ENCODE measurements at places on chromosomes 3 and 15.

DNA sequence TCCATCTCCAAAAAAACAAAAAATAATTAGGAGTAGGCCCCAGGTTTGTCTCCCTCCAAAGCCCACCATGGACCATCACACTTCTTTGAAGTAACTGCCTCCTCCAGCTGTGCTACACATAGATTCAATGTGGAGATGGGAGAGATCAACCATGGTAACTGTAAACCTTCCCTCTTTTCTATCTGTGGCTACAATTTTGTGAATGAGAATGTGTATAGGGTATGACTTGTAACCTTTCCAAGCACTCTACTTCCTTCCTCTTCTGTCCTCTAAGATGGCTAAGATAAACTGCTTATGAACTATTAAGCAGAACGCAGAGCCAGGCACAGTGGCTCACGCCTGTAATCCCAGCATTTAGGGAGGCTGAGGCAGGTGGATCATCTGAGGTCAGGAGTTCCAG is 55.5 kb upstream of the ATP11B start:
- DNase-seq, result no peak

DNA sequence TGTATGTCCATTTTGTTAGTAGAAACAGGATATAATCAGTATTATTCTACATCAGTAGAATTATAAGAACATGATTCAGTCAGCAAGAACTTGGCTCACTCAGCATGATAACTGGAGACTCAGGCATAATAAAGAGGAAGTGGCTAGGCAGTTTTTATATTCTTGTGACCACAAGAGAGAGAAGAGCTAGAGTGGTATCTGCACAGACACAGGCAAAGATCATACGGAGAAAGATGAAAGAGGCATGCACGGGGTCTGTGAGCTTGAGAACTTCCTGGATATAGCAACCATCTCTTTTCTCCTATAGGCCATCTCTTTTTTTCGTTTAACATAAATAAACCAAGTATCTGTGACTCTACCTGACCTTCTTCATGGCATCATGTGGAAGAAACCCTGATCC is 46.8 kb downstream of the MYO5A start:
- DNase-seq, result no peak

GRCh38 chr15:48250640-48251076 is 44.6 kb downstream of the SLC12A1 start:
- no peak for DNase-seq

- no peak for DNase-seq
These were observed 33.3 kb upstream of the TBC1D23 start for GRCh38 chr3:100227511-100227921.

- no peak for DNase-seq
These were observed 116.1 kb downstream of the CHST2 start for GRCh38 chr3:143235614-143236204.

- no peak for DNase-seq
These were observed 64.8 kb upstream of the CLSTN2 start for GRCh38 chr3:139870000-139870675.

GRCh38 chr15:91909574-91909973 is 56.1 kb downstream of the SLCO3A1 start:
- no peak for DNase-seq

- DNase-seq, result no peak
These were observed 22.8 kb upstream of the SLC15A2 start for GRCh38 chr3:121871430-121871829.

DNA sequence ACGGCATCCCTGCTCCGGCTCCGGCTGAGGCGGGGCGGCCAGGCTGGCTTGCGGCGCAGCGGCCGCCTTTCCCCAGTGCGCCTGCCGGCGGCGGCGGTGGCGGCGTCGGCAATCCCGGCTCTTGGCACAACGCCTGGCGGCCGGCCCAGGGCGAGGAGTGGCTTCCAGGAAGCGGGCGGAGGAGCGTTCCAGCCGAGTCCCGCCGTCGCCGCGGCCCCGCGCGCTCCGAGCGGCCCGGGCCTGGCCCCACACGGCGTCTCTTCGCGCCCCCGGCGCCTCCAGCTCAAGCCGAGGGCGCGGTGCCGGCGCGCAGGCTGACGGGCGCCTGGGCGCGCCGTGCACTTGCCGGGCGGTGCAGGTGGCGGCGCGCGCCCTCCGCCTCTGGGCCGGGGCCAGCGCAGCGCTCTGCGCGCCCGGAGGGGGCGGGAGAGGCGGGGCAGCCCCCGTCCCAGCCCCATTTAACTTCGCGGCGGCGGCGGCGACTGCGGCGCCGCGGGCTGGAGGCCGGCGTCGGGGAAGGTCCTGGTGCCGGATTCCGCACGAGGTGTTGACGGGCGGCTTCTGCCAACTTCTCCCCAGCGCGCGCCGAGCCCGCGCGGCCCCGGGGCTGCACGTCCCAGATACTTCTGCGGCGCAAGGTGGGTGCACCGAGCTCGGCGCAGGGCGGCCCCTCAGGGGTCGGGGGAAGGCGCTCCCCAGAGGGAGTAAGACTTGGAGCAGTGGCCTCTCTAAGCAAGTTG is at the start of gene ADAMTSL3:
Gene ADAMTSL3, plus strand, starts transcription at position 485 of the 740 bp plus-strand sequence. CDS start 1,639 bp downstream, outside the sequence.
- no peak for DNase-seq

GRCh38 chr3:102143536-102143935 is 291.3 kb upstream of the ZPLD1 start:
- DNase-seq, result no peak

GRCh38 chr3:99678023-99678422 is 39.6 kb downstream of the COL8A1 start:
- no peak for DNase-seq

DNA sequence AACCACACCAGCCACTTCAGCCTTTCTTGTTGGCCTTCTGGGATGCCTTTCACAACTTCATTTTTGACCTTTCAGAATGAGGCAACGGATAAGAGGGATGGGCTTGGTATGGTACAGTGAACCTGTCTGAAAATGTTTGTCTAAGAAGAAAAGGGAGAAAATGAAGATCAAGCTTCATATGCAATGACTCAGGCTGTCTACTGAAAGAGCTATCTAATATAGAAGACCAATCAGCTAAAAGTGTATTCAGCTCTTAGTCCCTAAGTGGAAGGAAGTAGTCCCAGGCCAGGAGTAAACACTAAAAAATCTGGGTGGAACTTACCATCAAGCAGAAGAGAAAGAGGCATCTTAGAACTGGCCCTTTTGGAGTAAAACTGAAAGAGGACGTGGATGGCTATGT is 12.2 kb upstream of the UPK1B start:
- DNase-seq, result no peak

DNA sequence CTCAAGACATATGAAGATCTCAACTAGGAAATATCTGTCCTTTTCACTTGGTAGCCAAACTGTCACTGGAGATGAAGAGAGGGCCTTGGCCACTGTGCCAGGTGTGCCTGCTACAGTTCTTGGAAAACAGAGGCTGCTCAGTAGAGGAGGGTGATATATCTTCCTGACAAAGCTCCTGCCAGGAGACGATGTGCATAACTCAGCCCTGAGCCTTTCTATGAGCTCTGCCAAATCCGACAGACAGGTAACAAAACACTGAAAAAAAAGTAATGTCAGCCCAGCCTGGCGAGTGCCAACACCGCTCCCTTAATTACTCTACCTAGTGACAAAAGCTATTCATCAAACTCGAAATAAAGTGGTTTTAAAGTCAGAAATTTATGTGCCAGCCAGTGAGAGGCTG is 123.2 kb downstream of the MFSD1 start:
- no peak for DNase-seq

GRCh38 chr3:42408156-42408555 is 2.3 kb downstream of the LYZL4 start:
- DNase-seq, result no peak

- no peak for DNase-seq
These were observed 12.0 kb downstream of the ALDH1A2 start for GRCh38 chr15:58053315-58054153.

DNA sequence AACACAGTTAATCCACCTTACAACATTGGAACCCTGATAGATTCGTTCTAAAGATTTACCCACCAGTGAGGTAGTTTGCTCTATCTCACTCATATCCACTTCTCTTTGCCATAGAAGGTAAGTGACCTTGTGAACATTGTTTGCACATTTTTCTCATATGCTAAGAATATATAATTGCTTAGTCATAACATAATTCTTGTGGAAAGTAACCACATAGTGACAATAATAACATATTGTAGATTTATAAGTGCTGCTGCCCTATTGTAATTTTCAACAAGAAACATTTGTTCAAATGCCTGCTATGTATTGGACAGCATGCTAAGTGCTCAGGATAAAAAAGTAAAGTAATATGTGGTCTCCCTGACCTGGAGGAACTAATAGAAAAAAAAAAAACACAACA is 554.2 kb upstream of the KCNMB2 start:
- no peak for DNase-seq

DNA sequence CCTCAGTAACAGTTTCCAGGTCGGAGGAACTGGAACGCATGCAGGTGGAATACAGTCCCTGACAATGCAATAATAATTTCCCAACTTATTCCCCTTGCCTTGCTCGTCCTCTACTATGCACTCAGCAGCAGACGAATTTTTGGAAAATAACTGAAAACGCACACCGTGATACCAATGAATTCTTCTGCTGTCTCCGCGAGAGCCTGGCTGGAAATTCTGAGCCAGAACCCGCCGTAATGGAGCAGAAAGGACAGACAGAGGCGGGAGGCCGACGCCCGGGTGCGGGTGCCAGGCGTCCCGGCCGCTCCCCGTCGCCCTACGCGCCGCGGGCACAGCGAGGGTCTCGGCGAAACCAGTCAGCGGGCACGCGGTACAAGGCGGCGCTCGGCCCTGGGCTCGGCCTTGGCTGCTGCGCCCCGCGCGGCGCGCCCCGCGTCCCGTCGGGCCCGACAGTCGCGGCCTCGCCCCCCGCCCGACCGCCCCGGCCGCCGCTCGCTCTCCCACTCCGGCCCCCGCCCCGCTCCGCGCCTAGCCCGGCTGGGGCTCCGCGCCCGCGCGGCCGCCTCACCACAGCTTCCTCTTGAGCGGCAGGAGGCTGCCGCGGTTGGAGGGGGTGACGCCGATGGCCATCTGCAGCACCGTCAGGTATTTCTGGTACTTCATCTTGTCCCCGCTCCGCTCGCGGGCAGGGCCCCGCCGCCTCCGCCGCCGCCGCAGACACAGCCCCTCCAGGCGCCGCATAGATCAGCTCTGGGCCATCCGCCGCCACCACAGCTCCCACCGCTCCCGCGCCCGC is 114.5 kb upstream of the GOLGA8J start:
- no peak for DNase-seq

- no peak for DNase-seq
These were observed 526.0 kb downstream of the FOXP1 start for GRCh38 chr3:71057526-71057894.

DNA sequence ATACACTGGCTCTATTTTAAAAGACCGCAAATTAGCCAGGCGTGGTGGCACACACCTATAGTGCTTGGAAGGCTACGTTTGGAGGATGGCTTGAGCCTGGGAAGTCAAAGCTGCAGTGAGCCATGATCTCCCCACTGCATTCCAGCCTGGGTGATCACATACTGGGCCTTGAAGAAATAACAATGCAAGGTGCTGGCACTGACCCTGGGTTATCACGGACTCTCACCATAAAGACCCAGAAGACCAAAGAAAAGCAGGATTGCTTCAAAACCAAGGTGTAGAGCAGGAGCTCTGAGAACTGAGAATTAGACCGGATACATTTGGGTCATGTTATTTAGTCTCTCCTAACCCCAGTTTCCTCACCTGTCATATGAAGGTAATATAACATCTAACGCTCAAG is 14.8 kb downstream of the PIK3R4 start:
- no peak for DNase-seq

DNA sequence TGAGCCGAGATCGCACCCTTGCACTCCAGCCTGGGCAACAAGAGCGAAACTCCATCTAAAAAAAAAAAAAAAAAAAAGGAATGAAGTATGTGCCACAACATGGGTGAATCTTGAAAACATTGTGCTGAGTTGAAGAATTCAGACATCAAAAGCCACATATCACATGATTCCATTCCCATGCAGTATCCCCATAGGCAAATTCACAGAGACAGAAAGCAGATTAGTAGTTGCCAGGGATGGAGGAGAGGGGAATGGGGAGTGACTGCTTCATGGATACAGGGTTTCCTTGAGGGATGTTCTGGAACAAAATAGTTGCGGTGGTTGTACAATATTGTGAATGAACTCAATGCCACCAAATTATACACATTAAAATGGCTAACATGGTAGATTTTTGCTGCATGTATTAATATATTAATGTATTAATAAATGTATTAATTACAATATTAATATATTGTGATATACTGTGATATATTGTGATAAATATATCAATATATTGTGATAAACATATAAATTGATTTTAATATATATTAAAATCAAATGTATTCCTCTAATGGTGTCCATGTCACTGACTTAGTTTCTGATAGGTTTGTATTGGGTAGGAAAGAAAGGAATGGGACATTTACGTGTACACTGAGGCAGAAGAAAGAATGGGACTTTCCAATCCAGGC is 34.9 kb downstream of the SMAD3 start:
- DNase-seq, result no peak

DNA sequence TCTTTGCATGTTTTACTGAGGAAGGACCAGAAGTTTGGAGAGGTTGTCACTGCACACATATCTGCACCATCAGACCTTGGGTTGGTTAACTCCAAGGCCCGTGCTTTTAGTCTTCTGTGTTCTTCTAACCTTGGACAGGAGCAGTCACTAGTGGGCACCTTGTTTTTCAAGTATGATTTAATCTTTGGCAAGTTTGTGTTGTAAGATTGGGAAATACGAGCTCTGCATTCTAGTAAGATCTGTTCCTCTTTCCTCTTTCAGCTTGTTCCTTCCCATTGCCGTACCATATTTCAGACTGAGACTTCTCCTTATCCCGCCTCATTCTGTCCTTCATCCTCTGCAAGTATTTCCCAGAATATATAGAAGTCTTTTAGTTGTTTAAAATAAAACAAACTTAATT is 5.1 kb downstream of the TMOD2 start:
- no peak for DNase-seq

DNA sequence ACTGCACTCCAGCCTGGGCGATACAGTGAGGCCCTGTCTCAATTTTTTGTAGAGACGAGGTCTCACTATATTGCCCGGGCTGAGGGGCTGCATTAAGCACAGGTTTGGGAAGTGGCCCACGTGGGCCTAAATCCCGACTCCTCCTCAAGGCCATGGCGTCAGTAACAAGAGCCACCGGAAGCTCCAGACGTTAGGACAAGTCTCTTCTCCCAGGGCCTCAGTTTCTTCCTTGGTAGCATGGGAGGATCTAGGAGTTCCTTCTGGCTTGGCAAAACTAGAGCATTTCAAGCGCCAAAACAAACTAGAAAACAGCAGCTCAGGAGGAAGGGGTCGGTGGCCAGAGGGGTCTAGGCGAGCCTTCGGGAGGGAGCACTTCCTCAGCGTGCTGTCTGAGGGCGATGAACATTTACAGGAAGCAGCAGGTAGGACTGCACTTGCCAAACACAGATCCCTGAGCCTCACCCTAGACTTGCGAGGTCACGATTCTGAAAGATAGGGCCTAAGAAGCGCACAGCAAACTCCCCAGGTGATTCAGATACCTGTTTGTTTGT is 536 bp downstream of the SNAPC5 start:
- no peak for DNase-seq

- no peak for DNase-seq
These were observed 192.6 kb upstream of the MBNL1 start for GRCh38 chr3:152076148-152076547.

Measured in activated CD8-positive, alpha-beta memory T cell treated with anti-CD3 and anti-CD28 coated beads for 48 hours (primary cell).